ENCODE measurements at places on chromosomes 5 and 9.

- no peak for DNase-seq
Observed at GRCh38 chr9:68746525-68746924, 41.5 kb downstream of the PIP5K1B start.

DNA sequence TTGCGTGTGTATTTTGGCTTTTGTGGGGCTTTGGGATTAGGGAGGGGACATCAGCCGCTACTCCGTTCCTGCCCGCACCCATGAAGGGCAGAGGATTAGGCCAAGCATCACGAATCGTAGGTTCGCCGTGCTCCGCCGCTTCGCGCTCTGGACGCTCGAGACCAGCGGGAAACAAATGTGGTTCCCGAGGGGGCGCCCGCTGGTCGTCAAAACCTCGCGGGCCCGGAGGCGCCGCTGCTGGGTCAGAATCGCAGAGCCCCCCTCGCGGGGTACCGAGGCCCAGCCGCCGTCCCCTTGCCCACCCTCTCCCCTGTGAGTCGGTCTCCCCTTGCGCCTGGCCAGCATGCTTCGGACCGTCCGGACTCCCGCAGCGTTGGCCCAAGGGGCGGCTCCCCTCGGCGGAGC is 2.3 kb upstream of the PAX5 start:
- no peak for DNase-seq

GRCh38 chr9:114482593-114482992 is 22.7 kb downstream of the WHRN start:
- DNase-seq, result no peak

GRCh38 chr9:92035687-92036410 is 79.4 kb downstream of the SPTLC1 start:
- peak; percentile 66 for DNase-seq

DNA sequence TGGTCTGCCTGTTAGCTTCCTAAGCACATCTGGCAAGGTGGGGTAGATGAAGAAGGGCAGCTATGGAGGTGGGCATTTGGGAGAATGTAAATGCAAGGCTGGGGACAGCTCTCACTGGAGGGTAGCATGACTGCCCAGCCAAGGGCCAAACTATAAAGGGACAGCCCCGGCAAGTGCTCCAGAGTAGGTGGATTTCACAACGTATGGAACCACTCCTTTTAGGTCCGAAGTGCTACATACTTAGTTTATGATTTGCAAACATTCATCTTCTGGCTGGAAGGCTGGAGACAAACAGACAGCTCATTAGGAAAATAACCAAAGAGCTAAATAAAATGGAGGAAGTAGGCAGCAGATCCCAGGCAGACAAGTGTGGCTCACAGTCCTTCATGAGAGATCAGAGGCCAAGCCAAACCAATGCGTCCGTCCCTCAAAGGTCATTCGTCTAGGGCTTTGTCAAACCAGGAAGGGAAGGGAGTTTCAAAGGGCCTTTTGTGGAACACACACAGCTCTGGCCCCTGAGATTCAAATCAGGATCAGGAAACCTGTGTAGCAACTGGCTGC is 42.5 kb upstream of the GLRX start:
- DNase-seq, result peak; percentile 68

Data from foreskin fibroblast (primary cell).